ENCODE measurements at places on chromosomes 11 and 22.

DNA sequence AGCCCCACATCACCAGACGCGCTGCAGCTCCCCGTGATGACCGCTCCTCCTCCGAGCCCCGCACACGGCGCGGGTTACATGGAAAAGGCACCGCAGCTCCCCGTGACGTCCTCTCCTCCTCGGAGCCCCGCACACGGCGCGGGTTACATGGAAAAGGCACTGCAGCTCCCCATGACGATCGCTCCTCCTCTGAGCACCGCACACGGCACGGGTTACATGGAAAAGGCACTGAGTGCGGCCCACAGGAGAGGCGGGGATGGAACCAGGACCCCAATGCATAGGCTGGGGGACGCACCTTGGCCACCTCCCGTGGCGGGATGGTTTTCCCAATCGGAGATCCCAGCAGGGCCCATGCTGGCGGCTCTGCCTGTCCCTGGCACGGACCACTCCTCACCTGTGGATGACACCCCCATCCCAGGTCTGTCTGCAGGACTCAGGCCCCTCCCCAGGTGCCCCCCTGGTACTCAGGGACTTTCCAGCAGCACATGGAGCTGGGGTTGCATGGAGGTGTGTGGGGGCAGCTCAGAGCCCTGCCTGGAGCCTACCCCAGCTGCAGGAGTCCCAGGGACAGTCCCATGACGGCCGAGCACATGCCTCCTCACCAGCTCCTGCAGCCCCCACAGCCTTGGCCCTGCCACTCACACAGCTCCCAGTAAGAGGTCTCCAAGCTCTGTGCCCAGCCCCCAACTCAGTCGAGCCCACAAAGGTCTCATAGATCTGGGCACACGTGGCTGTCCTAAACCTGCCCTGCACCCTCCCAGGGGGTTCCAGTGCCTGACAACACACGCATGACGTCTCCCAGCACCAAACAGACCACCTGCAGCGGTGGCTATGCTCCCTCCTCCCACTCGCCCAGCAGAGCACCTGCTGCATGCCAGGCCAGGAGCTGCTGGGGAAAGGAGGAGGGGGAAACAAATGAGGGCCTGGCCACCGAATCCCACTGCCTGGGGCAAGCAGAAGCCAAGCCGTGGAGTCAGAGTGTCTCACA, 166.6 kb downstream of the BRD1 start:
- no peak for DNase-seq

DNA sequence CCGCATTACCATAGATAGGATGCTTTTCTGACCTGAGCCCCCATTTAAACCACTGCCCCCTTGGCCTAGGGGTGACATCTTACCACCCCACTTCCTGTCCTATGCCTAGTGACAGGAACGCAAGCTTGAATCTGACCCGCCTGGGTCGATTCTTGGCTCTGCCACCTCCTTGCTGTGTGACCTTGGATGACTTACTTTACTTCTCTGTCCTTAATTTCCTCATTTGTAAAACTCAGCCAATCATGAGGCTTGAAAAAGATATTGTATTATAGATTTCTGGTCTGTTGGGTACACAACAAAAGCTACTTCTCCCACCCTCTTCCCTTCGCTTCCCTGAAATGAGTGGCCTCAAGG, 39.2 kb upstream of the CDON start:
- DNase-seq = no peak

DNA sequence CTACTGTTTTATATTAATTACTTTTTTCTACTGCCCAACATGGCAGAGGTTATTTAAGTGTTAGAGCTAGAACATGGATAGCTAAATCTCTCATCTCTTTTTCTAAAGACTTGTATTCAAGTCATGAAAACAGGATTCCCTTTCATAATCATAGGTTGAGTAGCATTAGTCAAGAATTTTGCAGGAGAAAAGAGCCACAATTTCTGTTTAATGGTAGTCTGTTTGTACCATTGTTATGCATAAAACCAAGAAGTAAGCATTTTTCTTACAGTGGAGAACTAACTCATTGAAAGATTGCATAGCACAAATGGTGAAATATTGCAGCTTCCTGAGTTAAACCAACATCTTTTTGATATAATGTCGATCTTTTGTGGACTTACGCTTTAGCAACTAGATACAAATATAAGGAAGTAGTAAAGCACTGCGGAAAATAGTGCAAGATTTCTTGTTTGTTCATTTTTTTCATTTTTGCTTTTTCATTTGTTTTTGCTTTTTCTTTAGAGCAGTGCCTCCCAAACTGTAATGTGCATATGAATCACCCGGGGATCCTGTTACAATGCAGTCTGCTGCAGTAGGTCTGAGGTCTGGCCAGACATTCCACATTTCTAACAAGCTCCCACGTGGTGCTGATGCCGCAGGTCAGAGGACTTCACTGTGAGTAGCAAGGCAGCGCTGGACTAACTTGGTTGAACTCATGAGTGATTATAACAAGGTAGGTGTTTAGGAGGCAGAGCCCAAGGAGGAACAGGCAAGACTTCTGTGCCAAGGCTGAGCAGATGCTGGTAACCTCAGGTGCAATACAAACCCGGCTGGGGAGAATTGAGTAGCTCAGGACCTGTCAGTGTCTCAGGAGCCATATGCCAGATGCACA, 4.6 kb downstream of the ETS1 start:
- DNase-seq = no peak

DNA sequence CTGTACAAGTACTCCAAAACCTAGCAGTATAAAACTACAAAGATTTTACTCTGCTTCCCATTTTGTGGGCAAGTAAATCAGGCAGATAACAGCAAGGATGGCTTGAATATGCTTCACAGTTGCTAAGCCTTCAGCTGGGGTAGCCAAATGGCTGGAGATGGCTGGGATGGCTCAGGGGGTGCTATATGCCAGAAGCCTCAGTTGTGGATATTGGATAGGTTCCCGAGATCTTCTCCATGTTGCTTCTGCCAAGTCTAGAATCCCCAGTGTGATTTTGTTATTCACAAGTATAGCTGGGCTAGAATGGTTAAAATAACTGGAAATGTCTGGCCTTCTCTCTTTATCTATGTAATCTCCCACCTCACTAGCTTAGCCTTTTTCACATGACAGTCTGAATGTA, 472.3 kb upstream of the ARHGAP42 start:
- no peak for DNase-seq

- DNase-seq = no peak
These were observed 15.4 kb downstream of the OR52K2 start for GRCh38 chr11:4464216-4465159.

GRCh38 chr11:121801394-121801748, 314.6 kb downstream of the BLID start:
- no peak for DNase-seq

DNA sequence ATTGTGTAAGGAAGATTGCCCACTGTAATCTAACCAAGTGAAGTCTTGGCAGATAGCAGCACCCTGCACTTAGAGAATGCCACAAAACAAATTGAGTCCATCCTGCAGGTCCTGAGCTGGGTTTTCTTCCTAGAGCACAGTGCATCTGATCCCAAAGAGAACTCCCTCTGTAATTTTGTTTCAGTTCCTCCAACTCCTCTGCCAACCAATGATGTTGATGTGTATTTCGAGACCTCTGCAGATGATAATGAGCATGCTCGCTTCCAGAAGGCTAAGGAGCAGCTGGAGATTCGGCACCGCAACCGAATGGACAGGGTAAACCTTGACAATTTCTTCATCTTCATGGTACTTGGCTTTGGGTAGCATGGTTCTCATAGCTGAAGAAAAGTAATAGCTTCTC, 33.1 kb upstream of the ST14 start:
- DNase-seq = no peak

GRCh38 chr11:67213178-67213621, 53.1 kb upstream of the GRK2 start:
- no peak for DNase-seq

DNA sequence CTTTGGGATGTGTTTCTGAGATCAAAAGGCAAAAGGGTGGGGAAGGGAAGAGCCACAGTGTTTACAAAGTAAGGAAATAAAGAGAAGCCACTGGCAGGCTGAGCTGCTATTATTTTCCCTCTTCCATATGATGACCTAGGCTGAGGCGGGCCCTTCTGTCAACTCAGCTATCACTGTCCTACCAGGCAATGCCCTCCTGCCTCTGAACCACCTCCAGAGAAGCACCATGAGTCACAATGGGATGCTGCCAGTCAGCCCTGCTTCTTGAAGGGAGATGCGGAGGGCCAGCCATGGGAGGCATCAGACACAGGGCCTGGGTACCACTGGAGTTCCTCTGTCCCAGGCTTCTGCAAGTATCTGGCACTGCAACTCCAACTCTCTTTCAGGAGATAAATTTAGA, 107.9 kb upstream of the BID start:
- no peak for DNase-seq

DNA sequence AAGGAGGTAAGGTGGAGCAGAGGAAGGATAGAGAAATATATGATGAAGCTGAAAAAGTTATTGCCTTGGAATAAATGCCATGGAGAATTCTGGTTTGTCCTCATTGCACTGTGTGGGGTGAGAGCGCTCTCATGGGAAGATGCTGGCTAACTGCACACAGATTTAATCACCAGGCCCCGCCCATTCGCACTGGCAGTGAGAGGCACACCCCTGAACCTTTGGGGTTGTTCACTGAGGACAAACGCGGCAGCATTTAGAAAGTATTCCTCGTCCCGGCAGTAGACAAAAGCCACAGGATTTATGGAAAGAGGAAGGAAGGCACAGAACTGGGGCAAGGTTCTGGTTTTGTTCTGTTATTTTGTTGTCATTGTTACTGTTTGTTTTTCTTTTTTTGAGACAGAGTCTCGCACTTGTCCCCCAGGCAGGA, 70.2 kb downstream of the MED15 start:
- no peak for DNase-seq

GRCh38 chr11:2426826-2427521, 17.3 kb downstream of the TRPM5 start:
- DNase-seq = no peak

- no peak for DNase-seq
These were observed 29.9 kb downstream of the SHANK2 start for GRCh38 chr11:71222318-71223080.

DNA sequence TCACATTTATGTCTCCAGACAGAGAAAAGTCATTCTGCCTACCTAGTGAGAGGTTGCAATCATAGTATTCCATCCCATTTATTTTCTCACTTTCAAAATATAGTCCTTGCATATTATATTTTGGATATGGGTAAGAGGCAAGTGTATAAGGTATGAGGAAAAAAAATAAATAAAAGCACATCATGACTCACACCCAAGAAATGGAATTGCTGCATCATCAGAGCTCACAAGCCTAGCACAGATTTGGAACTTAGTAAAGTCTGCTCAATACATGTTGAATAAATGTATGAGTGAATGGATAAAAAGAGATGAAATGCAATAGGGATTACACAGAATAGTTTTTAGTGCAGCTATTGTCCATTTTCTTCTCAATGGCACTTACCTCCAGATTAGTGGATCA, 2.5 kb upstream of the OR51G1 start:
- no peak for DNase-seq

DNA sequence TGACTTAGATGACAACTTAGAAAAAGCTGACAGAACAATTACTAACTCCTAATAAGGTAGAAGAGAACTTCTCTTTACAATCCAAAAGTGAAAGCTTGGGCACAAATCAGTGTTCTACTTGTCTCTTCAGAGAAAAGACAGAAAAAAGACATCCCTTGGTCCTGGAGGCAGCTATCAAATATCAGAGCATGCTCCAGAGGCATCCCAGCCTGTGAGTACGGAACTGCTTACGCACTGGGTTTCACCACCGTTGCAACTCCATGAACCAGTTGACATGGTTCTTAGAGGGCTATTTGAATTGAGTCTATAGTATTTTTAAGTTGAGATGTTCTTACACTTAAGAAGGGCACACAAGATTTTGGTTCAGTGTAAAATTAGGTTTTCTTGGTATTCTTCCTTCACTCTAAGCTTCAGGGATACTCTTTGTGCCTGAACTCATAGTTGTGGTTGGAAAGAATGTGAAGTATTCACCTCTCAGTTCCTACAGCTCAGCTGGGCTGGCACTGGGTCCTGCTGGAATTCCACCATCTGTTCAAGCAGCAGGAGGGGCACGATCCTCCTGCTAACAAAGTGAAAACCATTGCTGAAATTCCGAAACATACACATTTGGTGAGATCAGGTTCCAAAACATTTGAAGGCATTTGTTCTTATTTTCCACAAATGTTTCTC, 6.3 kb downstream of the AKIP1 start:
- DNase-seq = no peak

GRCh38 chr11:119993722-119994121, 144.2 kb downstream of the TRIM29 start:
- DNase-seq = no peak

DNA sequence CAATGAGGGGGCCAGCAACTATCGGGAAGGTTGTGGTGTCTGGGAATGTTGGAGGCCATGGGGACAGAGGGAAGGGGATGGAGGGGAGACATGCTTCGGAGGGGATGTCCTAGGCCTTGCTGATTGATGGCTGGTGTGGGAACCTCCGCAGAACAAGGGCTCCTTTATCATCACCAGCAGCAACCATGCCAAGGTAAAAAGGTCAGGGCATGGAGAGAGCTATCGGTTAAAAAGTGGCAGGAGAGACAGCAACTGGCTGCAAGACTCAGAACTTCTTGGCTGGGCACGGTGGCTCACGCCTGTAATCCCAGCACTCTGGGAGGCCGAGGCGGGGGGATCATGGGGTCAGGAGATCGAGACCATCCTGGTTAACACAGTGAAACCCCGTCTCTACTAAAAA, 3.0 kb downstream of the GSTT4 start:
- DNase-seq = no peak

- DNase-seq = no peak
These were observed 139.5 kb upstream of the GUCY1A2 start for GRCh38 chr11:107157809-107158187.

DNA sequence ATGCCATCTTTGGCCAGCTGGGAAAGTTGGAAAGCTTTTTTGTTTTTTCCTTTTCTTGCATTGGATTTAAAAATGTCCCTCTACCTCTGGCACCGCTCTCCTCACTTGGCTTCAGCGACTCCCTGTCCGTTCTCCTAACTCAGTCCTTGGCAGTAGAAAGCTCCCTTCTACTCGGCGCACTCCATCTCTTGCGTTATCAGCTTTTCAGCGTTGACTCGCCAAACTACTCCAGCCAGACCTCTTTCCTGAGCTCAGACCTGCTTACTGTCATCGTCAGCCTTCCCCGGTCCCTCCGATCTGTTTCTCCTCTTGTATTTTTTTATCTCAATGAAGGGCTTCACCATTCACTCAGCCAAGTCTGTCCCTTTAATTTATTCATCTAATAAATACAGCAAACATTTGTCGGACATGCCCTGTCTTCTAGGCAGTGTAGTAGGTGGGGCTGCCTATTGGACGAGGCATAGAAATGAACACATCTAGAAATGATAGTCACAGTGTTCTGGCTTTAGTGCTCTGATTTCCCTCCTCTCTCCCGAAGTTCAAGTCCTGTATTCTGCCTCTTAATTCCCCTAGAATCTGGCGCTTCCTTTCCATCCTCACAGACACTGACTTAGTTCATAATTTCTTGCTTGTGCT, 839 bp downstream of the CEP164 start:
- DNase-seq = no peak
